ENCODE measurements at places on chromosomes 1 and 21.

- no peak for DNase-seq
Observed at GRCh38 chr1:44576456-44577150, 97.7 kb downstream of the TMEM53 start.

DNA sequence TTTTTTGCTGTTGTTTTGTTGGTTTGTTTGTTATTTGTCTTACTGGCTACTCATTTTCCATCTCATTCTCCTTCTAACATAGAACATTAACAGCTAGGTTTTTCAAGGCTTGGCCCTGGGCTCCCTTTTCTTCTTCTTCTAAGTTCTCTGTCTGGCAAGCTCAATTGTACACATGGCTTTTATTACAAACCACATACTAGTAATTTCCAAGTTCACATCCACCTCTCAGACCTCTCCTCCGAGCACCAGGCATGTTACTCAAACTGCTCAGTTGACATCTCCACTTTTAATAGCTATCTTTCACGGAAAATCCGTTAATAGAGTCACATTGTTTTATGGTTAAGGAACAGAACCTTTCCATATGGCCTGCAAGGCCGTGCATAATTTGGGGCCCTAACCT is 736.9 kb upstream of the ADAMTS5 start:
- DNase-seq = no peak

DNA sequence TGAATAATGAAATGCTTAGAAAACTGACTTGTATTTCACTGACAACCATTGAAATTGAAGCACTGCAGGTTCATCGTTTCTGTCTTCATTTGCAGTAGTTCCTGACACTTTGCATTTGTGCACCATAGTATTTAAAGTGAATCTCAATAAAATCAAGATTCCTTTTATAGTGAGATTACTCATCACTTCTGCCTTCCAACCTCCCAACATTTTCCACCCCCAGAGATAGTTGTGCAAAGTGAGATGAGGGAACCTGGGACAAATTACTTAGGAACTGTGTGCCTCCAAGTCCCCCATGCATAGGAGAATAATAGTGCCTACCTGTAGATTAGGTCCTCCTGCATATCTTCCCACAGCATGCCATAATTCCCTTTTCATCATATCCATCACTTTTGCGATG is 114.9 kb upstream of the DPT start:
- no peak for DNase-seq

GRCh38 chr1:35605867-35606182 is 32.7 kb downstream of the TFAP2E start:
- peak; percentile 21 for DNase-seq

GRCh38 chr1:147815503-147815902 is 55.1 kb upstream of the GJA5 start:
- DNase-seq = no peak

- DNase-seq = no peak
Observed at GRCh38 chr1:118918230-118918939, 69.8 kb downstream of the TBX15 start.

- DNase-seq = no peak
Observed at GRCh38 chr1:112628516-112628915, 8.9 kb downstream of the CAPZA1 start.

DNA sequence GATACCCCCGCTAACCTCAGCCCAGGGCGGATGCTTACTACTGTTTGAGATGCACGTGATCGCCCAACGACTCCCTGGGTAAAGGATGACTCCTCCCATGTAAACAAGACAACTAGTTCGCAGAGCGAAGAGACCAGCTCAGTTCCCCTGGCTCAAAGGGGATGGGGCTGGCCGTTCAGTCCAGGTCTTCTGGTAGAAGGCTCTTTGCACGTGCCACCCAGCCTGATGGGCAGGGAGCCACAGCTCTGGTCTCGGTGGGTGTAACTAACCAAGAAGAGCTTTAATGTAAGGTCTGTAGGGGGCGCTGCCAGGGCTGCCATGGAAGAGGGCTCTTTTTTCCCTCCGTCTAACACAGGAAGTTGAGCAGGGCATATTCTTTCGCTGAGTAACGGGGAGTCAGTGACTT is 49.4 kb upstream of the PARP1 start:
- DNase-seq = no peak

GRCh38 chr1:87993051-87993450 is 664.4 kb downstream of the LMO4 start:
- no peak for DNase-seq

DNA sequence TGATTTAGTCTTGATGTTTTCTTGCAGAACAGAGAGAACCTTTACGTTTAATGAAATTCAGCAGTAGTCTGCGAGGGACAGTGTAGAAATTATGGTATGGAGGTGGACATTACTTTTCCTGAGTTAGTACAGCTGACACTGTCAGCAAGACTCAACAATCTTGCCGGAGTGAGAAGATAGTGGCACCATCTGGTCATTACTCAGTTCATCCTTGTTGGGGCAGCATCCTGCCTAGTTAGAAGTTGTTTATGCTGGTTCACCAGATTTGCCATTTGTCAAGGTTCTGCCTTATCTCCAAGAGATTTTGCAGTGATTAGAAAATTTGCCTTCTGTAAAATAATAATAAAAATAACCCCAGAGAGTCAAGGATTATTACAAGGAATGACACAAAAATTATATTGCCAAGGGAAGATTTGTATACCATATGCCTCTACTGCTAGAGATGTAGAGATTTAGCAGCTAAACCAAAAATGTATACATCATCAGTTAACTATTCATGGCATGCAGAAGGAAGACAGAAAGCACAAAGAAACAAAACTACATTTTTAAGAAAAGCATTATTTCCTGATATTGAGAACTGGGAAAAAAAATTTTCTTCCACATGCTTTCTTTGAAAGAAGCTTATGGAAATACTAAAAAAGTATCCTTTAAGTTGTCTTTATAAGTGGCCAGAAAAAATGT is 1967.4 kb downstream of the NCAM2 start:
- peak; percentile 5 for DNase-seq
